ENCODE measurements at places on chromosomes 11 and 22.

GRCh38 chr11:63914896-63915691, 1.9 kb downstream of the RCOR2 start:
- DNase-seq: no peak

DNA sequence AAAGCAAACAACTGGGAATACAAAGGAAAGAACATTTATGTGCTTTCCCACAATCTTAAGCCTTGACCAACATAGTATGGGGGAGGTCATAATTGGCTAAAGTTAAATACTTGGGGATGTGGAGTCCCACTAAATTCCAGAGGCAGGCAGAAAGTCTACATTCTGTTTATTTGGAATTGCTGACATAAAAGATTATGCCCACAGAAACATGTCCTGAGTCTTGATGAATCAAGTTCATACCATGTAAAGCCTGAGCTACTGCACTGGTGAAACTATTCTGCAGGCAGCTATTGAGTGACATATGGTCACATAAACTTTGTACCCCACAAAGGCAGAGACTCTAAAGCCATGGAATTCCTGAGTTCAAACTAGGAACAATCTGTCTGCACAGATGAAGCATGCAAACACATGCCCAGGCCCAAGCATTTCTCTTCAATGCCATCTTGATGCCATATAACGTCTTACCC, 69.9 kb upstream of the CHRM4 start:
- no peak for DNase-seq

DNA sequence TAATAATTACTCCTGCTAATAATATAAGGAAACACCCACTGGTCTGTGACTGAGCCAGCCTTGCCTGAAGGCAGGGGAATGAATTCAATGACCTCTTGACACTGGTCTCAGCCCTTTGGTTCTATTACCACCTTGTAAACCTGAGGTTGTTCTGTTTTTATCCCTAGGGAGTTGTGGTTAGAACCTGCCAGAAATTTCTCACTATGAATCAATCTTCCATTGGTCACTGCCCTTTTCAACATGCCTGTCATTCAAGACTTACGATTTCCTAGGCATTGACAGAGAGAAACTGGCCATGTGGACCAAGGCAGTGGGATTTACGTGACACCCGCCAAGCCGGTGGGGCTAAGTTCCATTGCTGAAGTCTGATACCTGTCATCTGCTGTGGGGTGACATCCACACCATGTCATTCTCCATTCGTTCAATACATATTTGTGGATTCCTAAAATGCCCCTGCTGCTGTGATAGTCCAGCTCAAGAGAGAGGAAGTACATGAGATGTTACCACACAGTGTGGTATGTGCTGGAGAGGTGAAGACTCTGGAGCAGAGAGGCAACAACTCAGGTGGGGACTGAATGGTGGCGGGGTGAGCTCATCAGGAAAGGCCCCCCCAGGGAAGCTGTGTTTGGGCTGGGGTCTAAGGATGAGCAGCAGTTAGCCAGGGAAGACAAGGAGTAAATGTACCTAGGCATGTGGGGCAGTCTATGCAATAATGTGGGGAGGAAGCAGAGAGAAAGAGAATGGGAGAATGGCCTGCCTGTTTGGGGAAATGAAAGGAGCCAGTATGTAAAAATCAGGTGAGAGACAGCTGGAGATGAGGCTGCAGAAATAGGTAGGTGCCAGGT, 15.2 kb upstream of the EHF start:
- DNase-seq: no peak

- no peak for DNase-seq
Measured at GRCh38 chr11:45921561-45922424, 663 bp upstream of the LARGE2 start.

- DNase-seq: no peak
Measured at GRCh38 chr11:26095340-26095739, 236.6 kb upstream of the ANO3 start.

Data from activated CD4-positive, alpha-beta T cell treated with anti-CD3 and anti-CD28 coated beads, Interleukin-2, amount 10 ng/mL, durations not matched to agents 7 days and 5 days (primary cell).